ENCODE measurements at places on chromosomes 13 and 19.

DNA sequence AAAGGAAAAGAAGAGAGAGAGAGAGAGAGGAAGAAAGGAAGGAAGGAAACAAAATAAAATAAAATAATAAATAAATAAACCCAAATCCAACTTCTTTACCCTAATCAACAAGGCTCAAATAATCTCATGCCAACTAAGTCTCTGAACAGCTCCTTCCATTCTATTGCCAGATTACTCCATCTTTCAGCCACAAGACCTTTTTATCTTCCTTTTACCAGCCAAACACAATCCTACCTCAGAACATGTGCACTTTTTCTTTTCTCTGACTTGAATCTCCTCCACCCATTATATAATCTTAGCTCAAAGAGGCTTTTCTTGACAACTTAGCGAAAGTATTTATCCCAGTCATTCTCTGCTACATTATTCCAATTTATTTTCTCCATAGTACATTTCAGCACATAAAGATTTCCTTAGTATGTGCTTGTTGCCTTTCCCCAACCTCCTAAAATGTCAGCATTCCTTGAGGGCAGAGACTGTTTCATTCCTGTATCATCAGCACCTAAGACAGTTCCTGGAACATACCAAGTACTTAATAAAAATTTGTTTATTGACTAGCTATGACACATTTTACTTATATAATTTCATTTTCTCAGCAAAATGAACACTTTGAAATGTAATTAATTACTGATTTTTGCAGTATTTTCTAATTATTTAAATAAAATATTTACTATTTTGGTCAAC lies 33.5 kb upstream of the USPL1 start:
- DNase-seq: no peak

DNA sequence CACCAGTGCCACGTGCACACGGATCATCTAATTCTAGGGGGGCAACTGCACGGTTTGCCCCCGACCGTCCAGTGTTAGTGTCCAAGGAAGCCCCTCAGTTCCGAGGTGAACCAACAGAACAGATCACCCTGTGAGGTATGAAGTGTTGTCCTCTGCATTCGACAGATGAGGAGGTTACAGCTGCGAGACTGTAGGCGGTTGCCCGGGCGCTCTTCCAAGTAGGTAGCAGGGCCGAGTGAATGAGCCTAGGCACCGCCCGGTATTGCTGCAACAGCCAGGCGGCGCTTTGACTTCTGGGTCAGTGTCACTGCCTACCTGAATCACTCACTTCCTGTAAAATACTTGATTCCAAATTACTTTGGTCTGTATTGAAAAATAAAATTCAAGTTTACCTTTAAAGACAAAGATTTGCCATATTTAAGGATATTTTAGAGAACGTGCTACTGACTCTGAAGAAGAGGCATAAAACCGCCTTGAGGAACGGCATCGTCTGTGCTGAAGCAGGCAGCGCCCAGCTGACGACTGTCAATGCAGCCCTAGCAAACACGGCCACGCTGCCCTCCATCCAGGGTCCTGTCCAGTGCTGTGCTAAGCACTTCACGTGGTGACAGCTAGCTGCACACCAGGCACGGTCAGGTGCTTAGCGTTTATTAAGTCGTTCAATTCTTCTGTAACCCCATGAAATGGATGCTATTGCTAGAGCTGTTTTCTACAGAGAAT lies 19.3 kb upstream of the RASA3 start:
- no peak for DNase-seq

GRCh38 chr13:113151745-113152690 lies 6.4 kb upstream of the PROZ start:
- peak; percentile 41 for DNase-seq

DNA sequence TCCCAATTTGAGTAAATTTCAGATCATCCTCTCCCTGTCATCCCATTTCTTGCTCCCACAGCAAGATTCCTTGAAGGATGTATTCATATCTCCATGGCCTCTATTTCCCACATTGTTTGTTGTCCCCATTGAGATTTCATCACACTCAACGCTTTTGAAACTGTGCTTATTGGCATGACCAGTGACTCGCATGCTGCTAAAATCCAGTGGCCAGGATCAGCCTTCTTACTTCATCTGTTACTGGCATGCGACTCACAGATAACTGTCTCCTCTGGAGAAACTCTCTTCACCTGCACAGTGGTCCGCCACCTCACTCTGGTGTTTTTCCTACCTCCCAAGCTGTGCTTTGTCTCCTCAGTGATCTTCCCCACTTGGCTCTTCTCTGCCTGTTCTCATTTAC lies 95.8 kb downstream of the WASF3 start:
- no peak for DNase-seq

GRCh38 chr19:42466521-42467182 lies 23.9 kb upstream of the CXCL17 start:
- DNase-seq: no peak

DNA sequence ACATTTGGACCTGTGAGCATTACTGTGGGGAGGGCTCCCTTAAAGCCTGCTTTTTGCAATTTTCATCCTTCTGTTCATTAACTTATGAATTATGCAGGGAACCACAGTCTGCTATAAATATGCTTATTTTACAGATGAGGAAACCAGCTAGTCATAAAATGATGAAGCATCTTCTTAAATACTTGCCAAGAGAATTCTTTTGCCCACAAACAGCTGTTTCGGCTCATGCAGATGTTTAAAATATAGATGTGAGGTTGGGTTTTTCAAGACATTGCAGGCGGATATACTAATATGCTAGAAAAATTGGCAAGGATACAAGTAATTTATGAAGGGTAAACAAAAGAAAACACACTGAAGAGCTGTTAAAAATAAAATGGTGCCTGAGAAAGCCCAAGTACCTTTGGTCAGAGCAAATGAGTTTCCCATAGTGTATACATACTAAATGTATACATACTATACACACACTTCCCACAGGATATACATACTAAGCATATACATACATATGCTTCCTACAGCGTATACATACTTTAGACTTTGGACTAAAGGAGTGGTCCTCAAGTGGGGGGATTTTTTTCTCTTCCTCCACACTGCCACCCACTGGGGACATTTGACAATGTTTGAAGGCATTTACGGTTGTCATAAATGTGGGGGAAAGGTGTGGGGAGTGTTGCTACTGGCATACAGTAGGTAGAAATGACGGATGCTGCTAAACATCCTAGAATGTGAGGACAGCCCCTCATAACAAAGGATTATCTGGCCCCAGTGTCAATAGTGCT lies 164.9 kb upstream of the CSNK1A1L start:
- DNase-seq: no peak

GRCh38 chr19:2328401-2329148 lies at the start of the genes LSM7 and SPPL2B:
LSM7 (minus strand) TSS chr19:2328586; CDS start chr19:2328566, 20 bp downstream.
SPPL2B (plus strand) TSS chr19:2328684; CDS start chr19:2328710, 26 bp downstream.
- DNase-seq: peak; percentile 94

- no peak for DNase-seq
These were observed 3.2 kb downstream of the GPR108 start for GRCh38 chr19:6734096-6734696.

DNA sequence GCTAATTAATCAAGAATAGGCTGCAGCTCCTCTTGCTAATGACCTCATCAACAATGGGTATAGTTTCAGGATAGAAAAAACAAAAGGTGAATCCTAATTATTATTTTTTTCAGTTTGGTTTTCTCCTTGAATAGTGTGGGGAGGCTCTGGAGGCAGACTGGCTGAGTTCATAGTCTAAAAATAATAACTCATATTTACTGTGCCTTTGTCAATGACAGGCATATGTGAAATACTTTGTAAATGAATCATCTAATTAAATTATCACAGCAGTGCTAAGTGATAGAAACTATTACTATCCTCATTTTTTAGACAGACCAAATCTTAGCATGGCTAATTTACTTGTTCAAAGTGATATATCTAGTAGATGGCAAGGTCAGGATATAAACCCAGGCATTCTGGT lies 1261.0 kb upstream of the SLC10A2 start:
- DNase-seq: no peak

GRCh38 chr13:31756346-31756745 lies 17.0 kb downstream of the RXFP2 start:
- no peak for DNase-seq

DNA sequence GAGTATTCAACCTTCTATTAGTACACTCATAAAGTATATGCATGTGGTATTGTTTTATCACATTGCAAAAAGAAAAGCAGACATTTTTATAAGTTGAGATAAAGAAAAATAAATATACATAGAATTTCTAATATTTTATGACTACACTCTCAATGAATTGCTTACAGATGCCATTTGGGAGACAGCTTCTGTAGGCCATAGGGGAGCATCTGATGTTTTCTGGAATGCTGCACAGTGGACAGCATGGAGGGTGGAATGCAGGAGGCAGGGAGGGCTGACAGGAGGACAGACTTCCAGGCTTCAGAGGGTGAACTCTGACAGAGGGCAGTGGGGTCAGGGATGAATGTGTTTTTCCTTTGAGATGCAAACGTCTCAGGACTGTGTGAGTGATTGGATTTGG lies 45.8 kb downstream of the MIPEP start:
- DNase-seq: no peak

DNA sequence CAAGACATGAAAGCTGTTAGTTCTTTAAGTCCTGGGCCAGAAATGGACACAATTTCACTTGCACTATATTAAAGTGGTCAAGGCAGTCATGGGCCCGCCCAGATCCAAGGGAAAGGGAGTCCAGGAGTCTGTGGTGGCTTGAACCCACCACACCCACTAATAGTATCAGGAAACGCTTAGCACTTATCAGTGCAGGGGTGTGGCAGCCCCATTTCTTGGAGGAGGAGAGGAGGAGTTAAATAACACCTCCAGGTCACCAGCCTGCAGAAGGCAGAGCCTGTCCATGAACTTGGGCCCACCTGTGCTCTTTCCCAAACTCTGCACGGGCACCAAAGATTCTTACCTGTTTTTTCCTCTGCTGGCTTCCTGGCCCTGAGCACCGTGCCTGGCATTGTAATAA lies 5.4 kb upstream of the NTN5 start:
- no peak for DNase-seq

- no peak for DNase-seq
These were observed 8.6 kb upstream of the BCAT2 start for GRCh38 chr19:48819366-48819816.

DNA sequence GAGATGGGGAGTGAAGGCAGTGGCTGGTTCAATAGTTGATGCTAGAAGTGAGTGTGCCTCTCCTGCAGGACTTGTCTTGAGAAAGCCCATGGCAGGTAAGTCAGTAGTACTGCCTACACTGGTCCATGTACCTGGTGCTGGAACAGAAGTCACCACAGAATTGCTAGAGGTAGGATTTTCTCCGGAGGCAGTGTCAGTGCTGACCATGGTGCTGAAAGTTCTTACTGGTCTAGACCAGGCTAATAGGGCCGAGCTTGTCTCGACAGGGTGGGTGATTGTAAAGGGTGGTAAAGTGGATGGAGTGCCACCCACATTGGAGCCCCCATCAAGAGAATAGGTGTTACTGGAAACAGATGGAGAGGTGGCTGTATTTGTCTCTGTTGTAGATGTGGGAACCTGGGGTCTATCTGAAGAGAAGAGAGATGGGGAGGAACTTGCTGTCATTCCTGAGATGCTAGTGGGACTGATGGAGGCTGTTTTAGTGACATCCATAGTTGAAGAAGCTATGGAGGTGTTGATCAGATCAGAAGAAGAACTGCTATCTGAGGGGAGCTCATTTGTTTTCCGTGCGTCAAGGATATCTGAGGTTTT lies 36.6 kb downstream of the MUC16 start:
- DNase-seq: no peak

- DNase-seq: no peak
These were observed 459.3 kb upstream of the SLC10A2 start for GRCh38 chr13:103525530-103525929.

- DNase-seq: no peak
These were observed 600 bp upstream of the HMGB1 start for GRCh38 chr13:30466358-30466714.

GRCh38 chr13:87889254-87889653 lies 218.1 kb downstream of the SLITRK5 start:
- DNase-seq: no peak

DNA sequence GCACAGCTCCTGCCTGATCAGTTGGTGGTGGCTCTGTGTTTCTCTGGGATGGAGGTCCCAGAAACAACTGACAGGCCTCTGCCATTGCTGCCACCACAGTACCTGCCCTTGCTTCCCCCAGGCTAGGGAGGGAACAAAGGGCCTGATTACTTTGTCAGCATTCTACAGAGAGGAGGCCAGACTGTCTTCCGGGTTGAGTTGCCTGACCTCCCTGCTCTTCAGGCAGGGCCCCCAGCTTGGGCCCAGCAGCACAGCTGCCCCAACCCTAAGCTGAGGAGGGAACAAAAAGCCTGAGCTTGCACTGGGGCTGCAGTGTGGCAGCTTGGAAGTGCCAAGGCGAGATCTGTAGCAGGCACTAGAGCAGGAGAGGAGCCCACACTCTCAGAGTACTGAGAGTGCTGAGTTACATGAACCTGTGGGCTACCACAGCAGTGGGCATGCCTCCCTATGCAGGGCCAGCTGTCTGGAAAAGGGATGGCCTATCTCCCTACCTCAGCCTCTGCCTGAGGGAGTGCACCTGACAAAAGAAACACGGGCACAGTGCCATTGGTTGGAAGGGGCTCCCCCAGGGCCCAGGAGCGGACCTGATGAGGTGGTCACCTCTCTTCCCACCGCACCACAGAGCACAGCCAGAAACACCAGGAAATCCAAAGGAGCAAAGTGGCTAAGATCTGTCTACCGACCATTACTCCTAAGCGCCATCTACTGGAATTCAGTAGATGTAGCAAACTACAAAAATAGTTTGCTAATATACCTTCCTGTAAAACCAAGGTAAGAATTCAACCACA lies 24.4 kb downstream of the SLC25A15 start:
- DNase-seq: no peak

All from activated T-cell treated with anti-CD3 and anti-CD28 coated beads, Interleukin-2, amount 50 U/mL, for 48 hours (primary cell).